Right atrium auricular region (tissue), 2 donors: ENCODE measurements at places on chromosomes 11 and 22.

- DNase-seq, result no peak
These were observed 84.7 kb downstream of the ABTB2 start for GRCh38 chr11:34273099-34273498.

DNA sequence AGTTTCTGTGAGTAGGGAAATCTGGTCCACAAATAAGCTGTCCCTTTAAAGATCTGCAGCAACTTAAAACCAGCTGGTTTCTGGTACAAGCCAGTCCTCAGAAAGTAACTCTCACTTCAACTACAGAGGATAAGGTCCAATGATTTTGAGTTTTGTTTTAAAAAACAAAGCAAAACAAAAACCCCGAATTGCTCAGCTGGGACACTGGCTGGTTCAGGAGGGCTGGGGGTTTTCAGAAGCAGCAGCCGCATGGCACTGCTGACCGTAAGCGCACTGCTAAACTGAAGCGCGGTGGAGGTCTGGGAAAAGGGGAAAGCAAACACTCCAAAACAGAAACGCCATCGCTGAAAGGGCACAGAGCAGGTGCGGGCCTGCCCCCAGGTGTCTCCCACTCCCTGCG, 59.7 kb downstream of the MICAL3 start:
- DNase-seq, result no peak

DNA sequence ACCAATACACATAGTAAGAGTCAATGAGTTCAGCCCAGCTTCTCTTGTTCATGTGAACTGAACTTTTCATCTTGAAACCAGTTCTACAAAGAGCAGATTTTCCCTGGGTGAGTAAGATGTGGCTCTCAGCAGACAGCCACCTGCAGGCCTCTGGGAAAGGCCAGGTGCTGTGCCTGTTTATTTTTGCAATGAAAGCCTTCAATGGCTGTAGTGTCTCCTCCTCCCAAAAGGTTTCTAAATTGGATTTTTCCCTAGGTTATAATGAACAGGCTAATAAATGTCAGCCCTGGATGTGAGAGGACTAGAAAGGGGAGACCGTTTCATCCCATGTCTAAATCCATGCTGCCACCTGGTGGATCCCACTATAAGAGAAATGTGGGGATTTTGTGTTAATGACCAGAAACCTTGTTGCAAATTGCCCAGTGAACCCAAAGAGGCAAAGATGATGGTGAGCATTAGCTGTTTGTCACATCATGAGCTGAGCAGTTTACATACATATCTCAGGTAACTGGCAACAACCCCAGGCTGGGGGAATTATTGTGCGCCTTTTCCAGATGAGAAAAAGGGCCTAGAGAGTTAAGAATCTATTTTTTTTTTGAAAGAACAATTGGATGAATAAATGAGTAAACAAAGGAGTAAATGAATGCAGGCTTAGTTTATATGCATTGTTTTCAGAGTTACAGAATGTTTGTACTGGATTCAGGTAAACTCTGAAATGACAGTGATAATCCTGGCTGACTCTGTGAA, 12.7 kb downstream of the C11orf91 start:
- no peak for DNase-seq

DNA sequence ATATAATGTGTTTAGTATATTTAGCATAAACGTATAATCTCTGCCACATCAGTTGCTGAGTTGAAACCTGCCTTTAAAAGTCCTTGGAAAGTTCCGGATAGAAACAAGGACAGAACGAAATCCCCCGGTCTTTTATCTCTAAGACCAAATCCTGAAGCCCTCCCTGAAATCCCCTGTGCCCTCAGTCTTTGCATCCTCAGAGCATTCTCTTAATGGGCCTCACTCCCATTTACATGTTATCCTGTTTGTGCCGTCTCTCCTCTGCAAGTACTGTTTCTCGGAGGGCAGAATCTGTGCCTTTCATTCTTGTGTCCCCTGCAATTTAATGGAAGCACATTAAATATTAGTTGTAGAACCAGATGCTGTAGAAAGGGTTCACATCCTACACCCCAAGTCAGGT, 56.0 kb downstream of the ZNRF3 start:
- DNase-seq, result no peak

GRCh38 chr22:49855251-49855911, 1.7 kb downstream of the ZBED4 start:
- DNase-seq, result no peak

GRCh38 chr22:49907807-49908206, 10.4 kb downstream of the ALG12 start:
- no peak for DNase-seq

DNA sequence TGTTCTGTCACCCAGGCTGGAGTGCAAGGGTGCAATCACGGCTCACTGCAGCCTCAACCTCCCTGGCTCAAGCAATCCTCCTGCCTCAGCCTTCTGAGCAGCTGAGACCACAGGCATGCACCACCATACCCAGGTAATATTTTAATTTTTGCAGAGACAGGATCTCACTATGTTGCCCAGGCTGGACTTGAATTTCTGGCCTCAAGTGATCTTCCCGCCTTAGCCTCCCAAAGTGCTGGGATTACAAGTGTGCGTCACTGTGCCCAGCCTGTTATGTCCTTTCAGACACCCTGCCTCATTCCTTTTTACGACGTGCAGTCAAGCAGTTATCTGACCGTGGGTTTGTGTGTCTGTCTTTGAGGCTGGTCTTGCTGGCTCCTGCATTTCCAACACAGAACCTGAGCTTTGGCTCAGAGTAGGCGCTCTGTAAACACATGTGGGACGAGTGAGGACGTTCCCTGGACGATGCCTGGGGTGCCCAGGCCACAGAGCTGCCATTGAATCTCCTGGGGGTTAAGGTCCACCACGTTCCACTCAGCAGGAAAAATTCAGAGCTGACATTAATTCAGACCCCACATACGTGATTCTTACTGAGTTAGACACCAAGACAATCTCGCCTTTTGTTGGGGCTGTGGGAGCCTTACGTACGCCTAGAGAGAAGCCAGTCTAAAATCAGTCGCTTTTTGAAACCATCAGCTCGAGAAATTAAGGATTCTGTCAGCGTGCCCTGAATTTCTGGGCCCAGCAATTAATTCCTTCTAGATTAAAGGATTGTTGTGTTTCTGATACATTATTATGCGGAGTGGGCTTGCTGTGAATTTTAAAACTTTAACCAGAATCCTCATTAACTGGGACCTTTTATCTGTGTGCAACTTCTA, 21.5 kb upstream of the EMID1 start:
- no peak for DNase-seq

DNA sequence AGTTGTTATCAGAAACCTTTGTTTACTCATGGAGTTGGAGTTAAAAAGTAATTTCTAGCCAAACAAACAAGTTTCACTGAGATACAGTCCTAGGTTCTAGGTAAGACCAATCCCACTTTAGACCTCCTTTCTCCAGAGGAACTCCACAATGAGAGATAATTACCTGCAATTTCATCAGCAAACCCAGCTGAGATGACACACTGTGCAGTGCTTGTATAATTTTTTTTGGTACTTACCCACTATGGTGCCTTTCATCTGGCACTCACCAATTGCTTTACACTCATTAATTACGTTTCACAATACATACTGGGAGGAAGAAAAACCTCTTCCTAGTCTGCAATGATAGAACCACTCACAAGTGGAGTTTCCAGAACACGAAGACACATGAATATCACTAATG, 1.8 kb upstream of the MUC15 start:
- DNase-seq, result no peak

DNA sequence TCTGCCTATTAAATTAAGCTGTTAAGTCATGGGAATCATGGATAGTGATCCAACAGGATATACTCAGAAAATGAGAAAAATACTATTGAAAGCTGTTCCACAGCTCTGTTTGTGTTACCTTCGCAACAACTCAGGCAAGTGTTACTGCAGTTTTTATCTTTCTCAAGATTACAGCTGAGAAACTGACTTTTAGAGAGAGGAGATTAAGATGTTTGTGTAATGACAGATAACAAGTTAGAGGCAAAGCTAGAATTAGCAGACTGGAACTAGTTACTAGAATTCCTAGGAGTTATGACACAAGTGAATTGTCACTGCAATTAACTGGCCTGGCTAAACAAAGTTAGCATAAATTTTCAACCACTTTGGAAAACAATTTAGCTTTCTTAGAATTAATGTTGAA, 1.6 kb downstream of the SLN start:
- DNase-seq, result no peak

- no peak for DNase-seq
These were observed 77.0 kb downstream of the NECTIN1 start for GRCh38 chr11:119651802-119652584.

GRCh38 chr11:18001191-18001590, 11.7 kb downstream of the SERGEF start:
- DNase-seq, result no peak

DNA sequence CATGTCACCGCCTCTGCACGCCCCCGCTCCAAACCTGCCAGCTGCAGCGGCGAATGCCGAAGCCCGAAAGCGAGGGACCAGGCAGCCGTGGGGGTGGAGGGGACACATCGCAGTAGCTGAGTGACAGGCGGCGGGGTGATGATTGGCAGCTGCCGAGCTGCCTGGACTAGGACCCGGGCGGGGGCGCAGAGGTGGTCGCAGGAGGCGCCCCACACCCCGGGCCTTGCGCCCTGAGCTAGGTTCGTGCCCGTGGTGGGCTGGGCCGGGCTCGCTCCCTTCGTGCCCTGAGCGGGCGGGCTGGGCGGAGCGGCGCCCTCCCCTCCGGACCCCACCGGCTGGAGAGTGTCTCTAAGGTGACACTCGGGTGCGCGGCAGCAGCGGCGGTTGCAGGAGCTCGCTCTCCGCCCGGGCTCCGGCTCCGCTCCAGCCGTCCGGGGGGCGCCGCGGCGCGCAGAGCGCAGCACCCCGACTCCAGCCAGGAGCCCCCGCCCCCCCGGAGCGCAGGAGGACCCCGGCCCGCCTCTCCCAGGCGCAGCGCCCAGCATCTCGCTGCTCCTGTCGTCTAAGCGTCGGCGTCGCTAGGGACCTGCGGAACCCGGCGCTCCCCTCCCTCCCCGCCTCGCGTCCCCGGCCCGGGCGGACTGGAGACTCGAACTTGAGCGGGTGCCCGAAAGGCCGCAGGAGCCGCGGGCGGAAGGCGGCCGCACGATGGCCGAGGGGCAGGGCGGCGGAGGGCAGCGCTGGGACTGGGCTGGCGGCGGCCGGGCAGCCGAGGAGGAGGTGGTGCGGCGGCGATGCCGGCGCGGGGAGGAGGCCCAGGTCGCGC, 14.5 kb upstream of the DGKZ start:
- no peak for DNase-seq

- no peak for DNase-seq
These were observed 511.4 kb upstream of the B3GAT1 start for GRCh38 chr11:134923441-134923840.

DNA sequence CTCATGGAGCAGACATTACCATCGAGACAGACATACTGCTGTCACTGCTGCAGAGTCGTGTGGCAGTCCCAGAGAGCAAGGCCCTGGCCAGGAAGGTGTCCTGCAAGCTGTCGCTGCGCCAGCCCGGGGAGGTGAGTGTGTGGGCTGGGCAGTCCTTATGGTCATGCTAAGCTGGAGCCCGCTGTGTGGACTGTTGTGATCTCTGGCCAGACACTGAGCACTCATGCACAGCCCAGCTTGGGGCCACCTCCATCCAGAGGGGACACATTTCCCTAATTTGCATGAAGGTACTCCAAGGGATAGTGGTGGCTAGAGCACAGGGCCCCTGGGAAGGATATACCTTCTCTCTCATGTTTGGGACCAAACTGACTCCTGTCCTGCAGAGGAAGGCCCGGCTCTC, 9.6 kb downstream of the ANKK1 start:
- no peak for DNase-seq

GRCh38 chr11:87260811-87261210, 223.1 kb downstream of the TMEM135 start:
- no peak for DNase-seq

- DNase-seq, result no peak
These were observed 42.2 kb downstream of the CYTH4 start for GRCh38 chr22:37324340-37325038.

DNA sequence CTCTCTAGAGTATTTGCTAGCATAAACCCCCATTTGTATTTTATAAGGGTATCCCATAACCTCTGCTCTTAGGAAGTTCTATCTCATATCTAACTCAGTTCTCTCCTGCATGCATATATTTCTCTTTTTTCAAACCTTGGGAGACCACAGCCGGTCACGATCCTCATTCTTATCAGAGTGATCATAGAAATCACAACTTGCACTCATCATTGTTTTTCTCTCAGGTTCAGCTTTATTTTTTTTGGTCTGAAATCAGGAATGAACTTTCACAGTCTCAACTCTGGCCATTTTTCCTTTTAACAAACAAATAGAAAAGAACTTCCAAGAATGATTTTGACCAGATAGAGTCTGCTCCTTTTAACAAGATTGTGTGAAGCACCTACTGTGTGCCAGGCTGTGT, 98.6 kb upstream of the BLID start:
- DNase-seq, result no peak

DNA sequence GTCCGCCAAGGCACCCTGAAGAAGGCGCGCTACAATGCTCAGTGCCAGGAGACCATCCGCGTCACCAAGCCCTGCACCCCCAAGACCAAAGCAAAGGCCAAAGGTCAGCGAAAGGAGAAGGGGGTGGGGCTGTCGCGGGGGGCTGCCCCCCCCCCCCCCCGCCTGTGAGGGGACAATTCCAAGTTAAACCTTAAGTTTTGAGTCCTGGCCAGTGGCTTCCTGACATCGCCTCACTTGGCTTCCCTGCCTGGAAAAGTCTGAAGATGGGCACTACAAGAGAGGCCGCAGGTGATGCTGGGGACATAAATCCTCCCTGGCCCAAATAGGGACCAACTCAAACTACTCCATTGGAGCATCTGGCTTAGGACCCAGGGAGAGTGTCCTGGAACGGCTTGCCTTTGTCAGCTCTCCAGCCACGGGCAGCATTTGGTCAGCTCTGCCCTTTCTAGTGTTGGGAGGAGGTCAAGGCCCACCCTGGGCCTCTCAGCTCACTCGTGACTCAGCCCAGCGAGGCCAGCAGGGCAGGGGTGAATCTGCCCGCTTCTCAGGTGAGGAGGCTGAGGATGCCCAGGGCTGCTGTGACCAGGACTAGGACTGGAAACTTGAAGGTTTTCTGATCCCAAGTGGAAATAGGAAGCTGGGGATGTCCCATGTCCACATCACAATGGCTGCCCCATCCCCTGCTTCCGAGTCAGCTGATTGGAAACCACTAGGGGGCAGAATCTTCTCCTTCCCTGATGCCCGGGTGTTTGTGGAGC, 1.4 kb downstream of the MDK start:
- no peak for DNase-seq

DNA sequence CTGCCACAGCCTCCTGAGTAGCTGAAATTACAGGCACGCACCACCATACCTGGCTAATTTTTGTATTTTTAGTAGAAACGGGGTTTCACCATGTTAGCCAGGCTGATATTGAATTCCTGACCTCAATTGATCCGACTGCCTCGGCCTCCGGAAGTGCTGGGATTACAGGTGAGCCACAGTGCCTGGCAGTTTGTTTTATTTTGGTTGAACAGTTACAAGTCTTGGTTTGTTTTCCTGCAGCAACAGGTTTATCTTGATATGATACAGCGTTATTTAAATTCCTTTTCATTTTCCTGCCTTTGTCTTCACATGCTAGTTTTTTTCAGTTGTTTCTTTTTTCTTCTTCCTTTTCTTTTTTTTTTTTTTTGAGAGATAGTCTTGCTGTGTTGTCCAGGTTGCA, 4.0 kb upstream of the SLC3A2 start:
- no peak for DNase-seq
